ENCODE measurements at places on chromosomes 7 and 10.

DNA sequence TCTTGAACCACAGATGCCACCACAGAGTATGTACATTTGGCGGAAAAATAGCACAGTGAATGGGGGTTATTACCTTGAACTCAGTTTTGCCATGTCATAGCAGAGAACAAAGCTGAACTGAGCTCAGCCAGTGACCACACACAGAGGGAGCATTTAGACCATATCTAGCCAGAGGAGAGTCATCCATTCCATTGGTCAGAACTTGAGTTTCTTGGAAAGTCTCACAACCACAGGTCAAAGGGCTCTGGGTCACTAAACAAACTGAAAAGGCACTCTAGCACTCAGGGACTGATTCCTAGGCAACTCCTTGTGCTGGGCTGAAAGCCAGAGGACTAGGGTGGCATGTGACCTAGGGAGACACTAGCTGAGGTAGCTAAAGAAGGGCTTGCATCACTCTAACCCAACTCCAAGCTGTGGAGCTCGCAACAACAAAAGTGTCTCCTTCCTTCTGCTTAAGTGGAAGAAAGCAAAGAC is 239.7 kb upstream of the SEMA3D start:
- no peak for DNase-seq

DNA sequence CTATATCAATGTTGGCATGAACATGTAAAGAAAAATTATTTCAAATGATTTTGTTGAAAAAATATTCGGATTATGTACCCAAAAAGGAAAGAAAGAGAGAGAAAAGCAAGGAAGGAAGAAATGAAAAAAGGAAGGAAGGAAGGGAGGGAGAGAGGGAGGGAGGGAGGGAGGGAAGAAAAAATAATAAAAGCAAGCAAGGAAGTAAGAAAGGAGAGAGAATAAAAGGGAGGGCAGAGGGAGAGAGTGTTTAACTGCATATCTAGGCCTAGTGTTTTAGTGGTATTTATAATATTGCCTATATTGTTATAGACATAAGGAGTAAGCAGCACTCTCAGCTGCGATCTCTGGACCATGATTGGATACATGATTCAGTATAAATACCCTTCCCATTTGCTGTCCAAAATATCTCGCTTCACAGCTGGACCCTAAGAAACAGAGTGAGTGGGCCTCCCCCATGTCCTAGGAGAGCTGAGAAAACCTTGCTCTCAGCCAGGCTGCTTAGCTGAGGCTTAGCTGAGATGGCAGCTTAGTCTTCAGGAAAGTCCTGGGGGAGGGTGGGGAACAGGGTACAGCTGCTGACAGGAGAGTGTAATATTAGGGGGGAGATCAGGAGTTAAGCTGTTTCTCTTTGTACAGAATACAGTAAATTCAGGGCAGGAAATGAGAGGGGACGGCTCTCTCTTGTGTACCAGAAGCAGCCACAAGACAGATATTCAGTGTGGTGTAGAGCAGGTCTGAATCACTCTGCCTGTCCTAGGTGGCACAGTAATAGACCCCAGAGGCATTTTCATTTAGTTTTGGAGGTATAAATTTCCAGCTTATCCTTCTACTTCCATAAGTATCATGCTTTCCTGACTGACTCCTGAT is 66.8 kb upstream of the TARP start:
- DNase-seq, result no peak

GRCh38 chr10:123945325-123945920 is 53.8 kb upstream of the CPXM2 start:
- DNase-seq, result no peak

DNA sequence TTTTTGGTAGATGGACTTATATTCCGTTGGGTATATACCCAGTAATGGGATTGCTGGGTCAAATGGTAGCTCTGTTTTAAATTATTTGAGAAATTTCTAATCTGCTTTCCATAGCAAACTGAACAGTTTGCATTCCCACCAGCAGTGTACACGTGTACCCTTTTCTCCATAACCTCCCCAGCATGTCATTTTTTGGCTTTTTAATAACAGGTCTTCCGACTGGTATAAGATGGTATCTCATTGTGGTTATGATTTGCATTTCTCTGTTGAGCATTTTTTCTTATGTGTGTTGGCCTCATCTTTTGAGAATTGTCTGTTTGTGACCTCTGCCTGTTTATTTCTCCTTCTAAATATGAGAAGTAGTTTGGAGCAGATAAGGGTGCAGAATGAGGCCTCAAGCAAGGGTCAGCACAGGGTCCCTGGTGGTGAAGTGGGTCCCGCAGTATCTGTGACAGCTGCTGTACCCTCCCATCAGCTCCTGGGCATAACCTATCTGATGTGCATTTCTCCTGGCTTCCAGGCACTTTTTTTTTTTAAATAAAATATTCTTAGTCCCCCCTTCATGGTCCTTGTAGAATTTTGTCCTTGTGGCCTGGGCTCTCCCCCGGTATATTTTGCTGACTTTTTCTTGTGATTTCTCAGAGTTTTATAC is 73.5 kb downstream of the PROSER2 start:
- no peak for DNase-seq

DNA sequence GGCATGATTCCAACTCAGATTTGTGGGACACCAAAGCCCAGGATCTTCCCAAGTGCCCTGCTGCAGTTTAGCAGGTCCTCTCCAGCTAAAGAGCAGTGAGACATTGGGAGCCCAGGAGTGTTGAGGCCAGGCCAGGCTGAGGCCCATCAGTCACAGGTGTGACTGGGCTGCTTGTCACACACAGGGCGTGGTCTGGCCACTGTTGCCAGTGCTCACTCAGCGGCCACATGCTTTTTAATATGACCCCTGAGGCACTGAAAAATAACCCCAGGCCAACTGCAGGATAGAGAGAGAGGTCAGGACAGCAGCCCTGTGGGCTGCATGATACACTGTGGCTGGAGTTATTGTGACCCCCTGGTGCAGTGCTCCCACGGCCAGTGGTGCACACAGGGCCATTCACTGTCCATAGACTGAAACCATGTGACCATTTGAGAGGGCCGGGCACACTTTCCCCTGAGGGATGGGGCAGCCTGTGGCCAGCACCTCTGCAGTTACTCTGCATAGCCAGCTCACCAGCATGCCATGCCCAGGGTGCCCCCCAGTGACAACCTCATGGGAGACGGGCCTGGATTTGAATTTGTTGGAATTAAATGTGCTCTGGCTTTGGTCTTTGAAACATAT is 4.2 kb downstream of the GDF2 start:
- DNase-seq, result no peak

GRCh38 chr10:77835669-77836086 is 90.9 kb downstream of the DLG5 start:
- no peak for DNase-seq

DNA sequence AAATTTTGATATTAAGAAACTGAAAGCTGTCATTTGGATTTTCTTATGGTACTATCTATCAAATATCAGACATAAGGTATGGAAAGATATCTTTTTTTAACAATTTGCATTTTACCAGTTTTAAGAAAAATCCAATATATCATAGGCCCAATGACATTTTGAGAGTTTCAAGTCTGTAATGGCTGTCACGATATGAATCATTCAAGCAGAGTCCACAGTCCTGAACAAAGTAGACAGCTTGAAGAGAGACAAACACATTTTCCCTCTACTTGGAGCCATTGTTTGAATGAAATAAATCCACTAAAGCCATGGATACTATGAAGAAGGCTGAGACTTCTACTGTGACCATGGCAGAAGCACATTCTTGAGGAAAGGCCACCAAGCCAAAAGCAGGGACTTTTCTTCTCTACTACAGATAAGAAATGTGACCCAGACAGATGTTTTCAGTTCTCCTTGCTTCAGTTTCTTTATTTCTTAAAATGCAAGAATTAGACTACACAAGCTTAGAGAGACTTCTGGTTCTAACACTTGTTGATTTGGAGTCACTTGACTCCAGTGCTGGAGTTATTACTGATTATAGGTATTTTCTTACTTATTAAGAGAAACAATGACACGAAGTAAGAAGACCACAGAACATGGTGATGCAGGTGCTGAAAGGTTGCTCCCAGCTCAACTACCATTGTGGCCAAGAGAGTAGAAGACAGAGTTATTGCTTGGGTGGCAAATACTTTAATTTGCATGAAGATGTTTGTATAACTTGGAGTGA is 429.1 kb downstream of the KIF20B start:
- DNase-seq, result no peak

DNA sequence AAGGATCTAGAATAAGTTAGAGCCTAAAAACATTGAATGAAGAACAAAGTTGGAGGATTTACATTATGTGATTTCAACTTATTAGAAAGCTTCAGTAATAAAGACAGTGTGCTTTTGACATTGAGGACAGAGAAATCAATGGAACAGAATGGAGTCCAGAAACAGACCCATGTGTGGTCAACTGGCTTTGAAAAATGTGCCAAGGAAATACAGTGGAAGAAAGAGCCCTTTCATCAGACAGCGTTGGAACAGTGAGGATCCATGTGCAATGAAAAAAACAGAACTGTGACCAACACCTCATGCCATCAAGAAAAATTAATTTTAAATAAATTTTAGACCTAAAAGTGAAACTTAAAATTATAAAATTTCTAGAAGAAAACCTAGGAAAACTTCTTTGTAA is 50.6 kb upstream of the LRRC18 start:
- DNase-seq, result no peak

DNA sequence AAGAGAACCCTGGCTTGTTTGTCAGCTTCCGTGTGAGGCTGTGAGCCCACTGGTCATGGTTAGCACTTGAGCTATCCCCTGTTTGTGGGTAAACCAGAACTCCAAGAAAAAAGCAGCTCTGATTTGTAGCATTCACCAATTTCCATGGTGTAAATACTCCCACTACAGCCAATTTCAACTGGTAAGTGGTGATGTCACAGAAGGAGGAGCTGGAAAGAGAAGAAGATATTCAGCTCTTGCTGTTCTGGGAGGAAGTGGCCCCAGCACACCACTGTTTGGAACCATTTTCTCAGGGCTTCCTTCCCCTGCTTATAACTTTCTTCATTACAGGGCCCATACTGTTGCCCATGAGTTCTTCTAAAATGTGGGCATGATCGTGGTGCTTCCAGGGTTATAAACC is 500.1 kb upstream of the ZMIZ1 start:
- DNase-seq, result no peak

DNA sequence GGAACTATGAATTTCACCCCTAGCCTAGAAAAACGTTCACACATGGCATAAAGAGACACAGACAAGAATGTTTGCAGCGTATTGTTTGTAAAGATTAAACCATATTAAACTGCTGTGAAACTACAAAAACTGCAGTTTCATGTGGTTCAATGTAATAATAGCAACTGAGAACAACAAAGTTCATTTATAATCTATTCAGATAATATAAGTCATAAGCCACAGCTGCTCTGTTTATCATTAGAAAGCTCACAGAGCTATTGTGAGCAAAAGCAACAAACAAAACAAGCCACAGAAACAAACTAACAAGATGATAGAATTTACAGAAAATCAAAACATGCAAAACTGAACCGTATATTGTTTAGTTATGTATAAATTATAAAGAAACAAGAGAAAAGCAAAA is 113.5 kb downstream of the AHR start:
- DNase-seq, result no peak

DNA sequence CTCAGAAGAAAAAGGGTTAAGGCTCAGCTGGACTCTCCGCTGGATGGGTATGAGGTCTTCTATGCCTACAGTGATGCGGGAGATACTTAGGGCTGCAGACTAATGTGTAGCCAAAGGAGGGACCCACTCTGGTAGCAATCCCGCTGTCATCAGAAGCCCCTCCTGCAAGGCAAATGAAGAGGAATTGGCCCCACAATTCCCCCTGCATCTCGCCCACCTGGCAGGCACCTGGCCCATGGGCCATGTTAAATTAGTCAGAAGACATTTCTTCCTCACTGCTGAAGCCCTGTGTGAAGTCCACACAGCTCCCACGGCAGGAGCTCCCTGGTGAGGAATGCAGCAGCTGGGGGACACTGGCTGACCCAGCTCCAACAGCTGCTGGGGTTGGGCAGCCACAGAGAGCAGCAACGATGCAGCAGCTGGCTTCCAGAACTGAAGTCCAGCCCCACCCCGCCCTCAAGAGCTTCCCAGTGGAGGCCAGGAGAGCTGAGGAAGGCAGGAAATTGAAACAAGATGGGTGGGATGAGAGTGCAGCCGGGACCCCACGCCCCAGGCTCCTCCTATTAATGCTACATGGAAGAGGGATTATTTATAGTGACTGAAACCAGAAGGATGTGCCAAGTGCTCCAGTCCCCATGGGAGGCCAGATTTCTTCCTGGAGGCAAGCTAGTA is 5.5 kb downstream of the VSTM4 start:
- no peak for DNase-seq

DNA sequence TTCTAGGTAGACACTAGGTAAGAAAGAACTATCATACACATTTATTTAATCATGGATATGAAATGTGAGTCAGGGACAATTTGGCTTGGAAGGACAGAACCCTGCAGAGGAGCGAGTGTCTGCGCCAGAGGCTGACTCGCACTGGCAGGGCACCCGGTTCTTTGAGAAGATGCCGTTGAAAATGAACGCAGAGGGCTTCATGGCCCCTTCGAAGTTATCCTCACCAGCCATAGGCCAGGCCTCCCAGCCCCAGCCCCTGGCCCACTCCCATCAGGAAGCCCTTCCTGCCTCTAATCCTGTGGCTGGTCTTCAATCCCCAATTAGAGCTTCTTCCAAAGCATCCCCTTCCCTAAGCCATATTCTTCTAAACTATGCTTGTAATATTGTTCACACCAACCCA is 239.8 kb downstream of the TCERG1L start:
- DNase-seq, result no peak

GRCh38 chr10:72490951-72491350 is 134.9 kb downstream of the MICU1 start:
- DNase-seq, result no peak

- no peak for DNase-seq
Observed at GRCh38 chr10:115762029-115762428, 511.0 kb downstream of the GFRA1 start.

GRCh38 chr7:78770422-78771410 is 682.8 kb downstream of the MAGI2 start:
- DNase-seq, result no peak

DNA sequence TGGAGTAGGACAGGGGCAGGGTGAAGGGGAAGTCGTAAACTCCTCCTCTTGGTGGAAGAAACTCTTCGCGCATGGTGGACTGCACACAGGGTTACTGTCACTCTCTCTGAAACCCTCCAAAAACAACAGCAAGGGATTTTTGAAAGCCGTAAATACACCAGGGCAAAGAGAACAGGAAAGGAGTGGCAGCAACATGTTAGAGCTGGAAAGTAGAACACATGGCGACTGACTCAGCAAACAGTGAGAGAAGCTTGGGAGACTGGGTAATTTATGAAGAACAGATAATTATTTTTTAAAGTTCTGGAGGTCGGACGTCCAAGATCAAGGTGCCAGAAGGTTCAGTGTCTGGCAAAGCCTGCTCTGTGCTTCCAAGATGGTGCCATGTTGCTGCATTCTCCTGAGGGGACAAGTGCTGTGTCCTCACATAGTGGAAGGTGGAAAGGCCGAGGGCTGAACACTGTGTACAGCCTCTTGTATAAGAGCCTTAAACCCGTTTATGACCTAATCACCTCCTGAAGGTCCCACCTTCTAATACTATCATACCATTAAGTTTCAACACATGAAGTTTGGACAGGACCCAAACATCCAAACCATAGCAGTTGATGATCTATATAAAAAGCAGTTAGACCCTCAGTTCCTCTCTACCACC is 22.5 kb upstream of the C10orf53 start:
- no peak for DNase-seq

GRCh38 chr7:118239014-118239413 is 14.5 kb downstream of the ANKRD7 start:
- no peak for DNase-seq

GRCh38 chr7:80105701-80106408 is 28.8 kb upstream of the GNAI1 start:
- no peak for DNase-seq

GRCh38 chr7:5630670-5631069 is 150.8 kb downstream of the RNF216 start:
- peak; percentile 67 for DNase-seq
